ENCODE measurements at places on chromosomes 4 and X.

DNA sequence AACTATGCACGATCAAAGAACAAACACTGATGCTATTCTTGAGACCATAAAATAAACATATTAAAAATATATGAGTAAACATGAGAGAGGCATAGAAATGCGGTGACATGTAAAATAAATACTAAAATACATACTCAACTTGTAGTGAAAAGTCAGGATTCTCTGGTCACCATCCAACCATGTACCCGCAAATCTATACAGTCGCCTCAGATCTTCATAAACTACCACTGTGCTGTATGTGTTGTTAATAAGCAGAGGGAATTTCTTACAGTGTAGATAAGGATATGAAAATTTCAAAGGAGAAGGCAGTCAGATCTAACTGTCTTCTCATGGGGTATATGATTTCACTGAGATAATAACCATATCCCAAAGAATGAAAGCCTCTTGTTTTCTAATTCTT, 67.8 kb upstream of the FAM47B start:
- DNase-seq: no peak

DNA sequence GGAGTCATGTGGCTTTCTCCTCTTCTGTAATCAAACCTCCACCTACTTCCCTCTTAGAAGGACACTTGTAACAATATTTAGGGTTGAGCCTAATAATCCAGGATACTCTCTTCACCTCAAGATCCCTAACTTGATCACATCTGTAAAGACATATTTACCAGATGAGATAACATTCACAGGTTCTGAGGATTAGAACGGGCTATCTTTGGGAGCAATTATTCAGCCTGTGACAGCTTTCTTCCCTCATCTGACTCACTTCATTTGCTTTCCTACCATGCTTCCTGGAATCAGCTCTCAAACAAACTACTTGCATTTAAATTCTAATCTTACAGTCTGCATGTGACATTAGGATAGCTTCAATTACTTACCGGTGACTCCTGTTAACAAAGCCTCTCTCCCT, 133.5 kb upstream of the NDST3 start:
- DNase-seq: no peak

DNA sequence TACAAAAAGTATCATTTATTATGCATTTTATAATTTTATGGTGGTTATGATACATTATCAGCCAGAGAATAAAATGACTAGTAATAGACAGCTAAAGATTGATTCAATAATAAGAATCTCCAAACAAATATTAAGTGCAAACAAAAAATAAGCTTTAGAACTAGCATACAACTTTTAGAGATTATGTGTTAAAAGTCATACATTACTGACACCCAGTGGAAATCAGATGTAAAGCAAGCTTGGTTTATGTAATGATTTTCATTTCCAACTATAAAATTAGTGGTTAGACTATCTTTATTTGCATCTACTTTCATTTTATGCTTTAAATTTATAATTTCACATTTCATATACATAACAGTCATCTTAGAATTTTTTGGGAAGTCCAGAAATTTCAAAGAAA, 57.7 kb downstream of the IL13RA2 start:
- DNase-seq: no peak

DNA sequence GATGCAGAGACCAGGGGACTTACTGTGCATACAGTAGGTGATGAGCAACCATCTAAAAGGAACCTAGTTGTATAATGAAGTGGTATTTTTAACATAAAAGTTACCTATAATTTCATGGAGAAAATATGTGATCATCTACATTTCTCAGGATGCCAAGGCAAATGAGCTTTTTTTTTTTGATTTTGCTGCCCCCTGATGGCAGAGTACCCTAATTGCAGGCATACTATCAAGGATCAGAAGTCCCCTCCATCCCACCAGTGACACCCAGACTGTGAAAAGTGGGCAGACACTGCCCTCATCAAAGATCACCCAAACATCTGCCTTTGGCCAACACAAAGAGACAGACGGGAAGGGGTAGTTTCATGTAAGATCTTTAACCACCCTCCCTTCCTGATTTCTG, 9.6 kb upstream of the ABLIM2 start:
- DNase-seq: no peak

DNA sequence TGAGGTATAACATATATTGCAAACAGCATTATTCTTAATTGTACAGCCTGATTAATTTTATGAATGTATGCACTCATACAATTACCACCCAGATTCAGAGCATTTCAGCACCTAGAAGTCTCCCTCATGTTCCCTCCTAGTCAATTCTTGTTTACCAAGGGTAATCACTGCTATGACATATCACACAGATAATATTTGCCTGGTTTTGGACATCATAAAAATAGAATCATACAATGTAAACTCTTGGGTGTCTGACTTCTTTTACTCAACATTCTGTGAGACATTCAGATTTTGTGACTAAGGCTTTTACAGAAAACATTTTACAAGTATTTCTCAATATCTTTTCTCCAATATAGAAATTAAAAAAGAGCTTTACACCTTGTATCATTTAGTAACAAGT, 66.9 kb downstream of the PTPN13 start:
- no peak for DNase-seq

DNA sequence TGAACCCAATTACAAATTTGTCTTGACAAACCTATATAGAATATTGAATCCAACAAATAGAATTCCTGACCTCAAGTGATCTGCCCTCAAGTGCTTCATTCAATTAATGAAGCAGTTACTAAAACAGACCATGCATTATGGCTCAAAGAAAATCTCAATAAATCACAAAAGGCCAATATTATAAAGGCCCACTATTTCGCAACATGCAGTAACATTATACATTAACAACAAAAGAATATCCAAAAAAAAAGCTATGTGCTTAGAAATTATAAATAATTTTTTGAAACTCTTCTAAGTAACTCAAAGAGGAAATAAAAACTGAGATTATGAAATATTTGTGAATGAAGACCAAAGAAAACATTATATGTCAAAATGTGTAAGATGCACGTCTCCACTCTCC, 177.7 kb downstream of the ZNF674 start:
- DNase-seq: no peak

GRCh38 chr4:38787693-38788092, 4.9 kb upstream of the TLR10 start:
- DNase-seq: no peak

DNA sequence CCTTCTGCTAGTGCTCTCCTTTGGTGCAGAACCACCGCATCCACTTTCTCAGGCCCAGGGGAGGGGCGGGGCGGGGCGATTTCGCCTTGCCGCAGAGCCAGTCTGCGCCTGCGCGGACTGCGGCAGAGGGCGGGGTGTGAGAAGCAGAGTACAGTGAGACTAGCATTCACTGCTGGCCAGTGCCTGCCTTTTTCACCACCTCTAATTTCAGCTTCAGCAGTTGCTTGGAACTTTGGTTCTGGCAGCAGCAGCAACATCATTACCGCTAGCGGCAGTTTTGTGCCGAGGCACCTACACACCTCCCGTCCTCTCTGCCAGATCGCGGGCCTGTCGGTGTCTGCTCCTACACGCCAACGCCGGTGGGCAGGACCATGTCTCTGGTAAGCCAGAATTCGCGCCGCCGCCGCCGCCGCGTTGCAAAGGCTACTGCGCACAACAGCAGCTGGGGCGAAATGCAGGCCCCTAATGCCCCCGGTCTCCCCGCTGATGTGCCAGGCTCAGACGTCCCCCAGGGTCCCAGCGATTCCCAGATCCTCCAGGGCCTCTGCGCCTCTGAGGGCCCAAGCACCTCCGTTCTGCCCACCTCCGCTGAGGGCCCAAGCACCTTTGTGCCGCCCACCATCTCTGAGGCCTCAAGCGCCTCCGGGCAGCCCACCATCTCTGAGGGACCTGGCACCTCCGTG, at the start of gene MAGEE1:
TSS of gene MAGEE1 (plus strand) at position 151 of the 683 bp plus-strand sequence. CDS start at position 372, 221 bp downstream.
- peak; percentile 13 for DNase-seq

DNA sequence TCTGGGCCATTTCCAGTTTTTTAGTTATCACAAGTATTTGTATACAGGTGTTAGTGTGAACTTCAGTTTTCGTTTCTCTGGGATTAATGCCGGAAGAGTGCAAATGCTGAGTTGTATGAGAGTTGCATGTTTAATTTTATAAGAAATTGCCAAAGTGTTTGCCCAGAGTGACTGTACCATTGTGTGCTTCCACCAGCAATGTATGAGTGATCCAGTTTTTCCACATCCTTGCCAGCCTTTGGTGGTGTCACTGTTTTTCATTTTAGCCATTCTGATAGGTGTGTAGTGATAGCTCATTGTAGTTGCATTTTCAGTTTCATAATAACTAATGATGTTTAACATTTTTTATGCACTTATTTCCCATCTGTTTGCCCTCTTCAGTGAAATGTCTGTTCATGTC, 18.4 kb downstream of the PLS3 start:
- DNase-seq: no peak

GRCh38 chr4:1294891-1295290, 5.2 kb downstream of the MAEA start:
- no peak for DNase-seq

DNA sequence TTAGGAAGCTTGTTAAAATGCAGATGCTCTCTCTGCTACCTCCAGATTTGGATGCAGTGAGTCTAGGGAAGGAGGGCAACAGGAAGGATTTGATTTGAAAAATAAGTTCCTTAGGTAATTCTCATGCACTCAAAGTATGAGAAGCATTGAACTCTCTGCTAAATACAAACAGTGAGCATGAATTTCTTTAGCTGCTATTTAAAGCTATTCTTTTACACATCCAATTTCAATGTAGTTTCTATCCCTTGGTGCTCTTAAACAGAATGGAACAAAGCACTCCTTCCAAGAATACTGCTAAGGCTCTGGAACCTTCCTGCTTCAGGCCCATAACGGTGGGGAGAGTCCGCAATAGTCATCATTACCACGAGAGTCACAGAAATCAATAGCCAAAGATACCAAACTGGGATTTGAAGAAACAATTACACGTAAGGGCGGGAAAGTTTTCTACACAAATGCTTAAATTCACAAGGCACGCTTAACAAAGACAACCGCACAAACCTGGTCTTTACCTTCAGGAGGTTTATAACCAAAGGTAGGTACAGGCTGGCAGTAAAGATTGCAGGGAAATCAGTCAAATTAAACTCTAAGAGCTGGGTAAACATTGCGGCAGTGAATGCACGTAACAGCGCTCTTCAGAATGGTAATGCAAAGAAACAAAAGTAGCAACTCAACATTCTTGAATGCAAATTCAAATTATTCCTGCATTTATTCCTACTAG, 123.2 kb upstream of the NAP1L5 start:
- no peak for DNase-seq

DNA sequence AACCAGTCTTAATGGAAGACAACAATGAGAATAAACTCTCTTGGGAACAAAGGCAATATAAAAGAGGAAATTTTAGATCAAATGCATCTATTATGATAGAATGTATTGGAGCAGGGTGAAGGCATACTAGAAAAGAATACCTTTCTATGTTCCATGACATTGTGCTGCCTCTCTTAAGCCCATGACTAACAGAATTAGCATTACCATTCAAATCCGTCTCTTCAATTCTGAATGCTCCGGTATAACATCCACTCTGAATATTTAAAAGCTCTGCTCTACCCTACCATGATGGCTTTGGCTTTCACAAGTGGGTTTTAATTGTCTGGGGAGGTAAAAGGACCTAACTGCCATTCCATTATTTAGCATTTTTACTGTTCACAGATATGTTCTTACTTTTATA, 1878.4 kb downstream of the ARAP2 start:
- no peak for DNase-seq

- DNase-seq: no peak
Measured at GRCh38 chr4:6555519-6555918, 19.5 kb upstream of the MAN2B2 start.

GRCh38 chr4:2243681-2244380, 1.9 kb upstream of the HAUS3 start:
- DNase-seq: no peak

DNA sequence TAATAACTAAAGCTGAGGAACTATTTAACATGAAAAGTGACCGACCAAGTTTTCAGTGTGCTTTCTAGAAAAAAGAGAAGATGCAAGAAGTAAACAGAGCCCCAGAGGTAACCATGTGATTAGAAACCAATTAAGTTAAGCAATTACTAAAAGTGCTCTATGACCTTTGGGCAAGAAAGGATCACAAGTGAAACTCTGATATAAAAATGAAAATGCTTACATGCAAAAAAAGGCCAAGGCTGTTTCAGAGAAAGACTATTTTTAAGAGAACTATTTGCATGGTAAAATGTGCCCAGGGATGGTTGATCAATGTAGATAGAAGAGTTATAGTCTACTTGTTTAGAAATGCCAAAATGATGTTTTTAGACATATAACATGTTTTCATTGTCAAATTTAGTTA, 22.0 kb downstream of the KLHL15 start:
- DNase-seq: no peak

- no peak for DNase-seq
Measured at GRCh38 chr4:86939729-86940575, 5.1 kb downstream of the AFF1 start.

GRCh38 chr4:13711233-13711785, 83.8 kb upstream of the BOD1L1 start:
- no peak for DNase-seq

DNA sequence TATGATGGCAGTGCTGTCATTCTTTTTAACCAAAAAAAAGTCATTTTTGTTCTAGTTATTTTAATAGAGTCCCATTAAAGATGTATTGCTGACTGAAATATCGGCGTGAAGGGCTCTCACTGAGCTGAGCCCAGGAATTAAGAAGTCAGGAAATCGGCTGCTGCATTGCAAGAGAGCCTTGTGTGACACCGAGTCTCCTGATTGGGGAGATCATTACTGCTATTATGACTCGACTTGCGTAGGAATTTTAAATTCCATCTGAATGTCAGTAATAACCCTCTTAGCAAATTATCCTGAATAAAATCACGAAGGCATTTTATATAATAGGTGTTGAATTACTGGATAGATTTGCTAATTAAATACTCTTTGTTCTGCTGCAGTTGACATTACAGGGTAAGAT, 111.5 kb downstream of the POLA1 start:
- no peak for DNase-seq

- DNase-seq: no peak
Measured at GRCh38 chr4:114782415-114783214, 184.0 kb downstream of the UGT8 start.

GRCh38 chr4:165203541-165204461, 3.6 kb upstream of the KLHL2 start:
- DNase-seq: no peak

- DNase-seq: no peak
Measured at GRCh38 chrX:48897157-48897624, 377 bp downstream of the TIMM17B start.

- DNase-seq: no peak
Measured at GRCh38 chr4:112199041-112199440, 32.5 kb upstream of the AP1AR start.

DNA sequence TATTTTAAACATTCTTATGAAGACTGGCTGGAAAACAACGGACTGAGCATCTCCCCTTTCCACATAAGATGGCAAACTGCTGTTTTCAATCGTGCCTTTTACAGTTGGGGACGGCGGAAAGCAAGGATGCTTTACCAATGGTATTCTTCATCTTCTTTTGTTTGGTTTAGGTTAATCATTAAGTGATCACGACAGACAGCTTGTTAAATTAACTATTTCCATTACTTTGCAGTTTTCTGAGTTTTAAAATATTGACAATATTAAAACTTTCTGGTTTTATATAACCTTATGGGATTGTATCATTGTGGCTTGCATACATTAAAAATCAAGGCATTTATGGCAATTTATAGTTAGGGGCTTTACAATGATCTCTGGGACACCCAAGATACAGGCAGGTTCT, 3.8 kb downstream of the MBTPS2 start:
- DNase-seq: no peak
